Progenitor cell of endocrine pancreas (in vitro differentiated cells): ENCODE measurements at places on chromosomes 5 and 9. TPM values are rescaled to one million over a fixed set of nuclear protein-coding genes. Genes with fewer than 3 reads are reported as not detected.

GRCh38 chr5:122770477-122770876 lies 4.4 kb upstream of the SNX2 start:
- no peak for DNase-seq

Gene CAMLG
- total RNA-seq, result 40.8 and 45.3 TPM in 2 replicates

DNA sequence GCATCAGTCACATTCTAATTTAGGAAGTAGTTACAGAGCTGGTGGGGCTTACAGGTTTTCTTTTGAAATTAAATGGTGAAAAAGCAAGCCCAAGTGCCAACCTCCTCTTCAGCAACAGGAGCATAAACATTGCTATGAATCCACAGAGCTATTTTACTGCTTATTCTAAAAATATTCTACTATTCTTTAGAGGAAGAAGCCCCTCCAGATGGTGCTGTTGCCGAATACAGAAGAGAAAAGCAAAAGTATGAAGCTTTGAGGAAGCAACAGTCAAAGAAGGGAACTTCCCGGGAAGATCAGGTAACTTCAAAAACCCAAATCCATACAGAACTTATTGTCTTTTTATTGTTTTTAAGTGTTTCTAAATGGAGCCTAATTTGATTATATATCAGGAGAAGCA lies 202.8 kb downstream of the CWC27 start:
- no peak for DNase-seq

Gene CCDC171
- total RNA-seq, result 5.1 and 7.7 TPM in 2 replicates

Gene FGF10
- 2.4 and 2.7 TPM in 2 replicates for total RNA-seq

DNA sequence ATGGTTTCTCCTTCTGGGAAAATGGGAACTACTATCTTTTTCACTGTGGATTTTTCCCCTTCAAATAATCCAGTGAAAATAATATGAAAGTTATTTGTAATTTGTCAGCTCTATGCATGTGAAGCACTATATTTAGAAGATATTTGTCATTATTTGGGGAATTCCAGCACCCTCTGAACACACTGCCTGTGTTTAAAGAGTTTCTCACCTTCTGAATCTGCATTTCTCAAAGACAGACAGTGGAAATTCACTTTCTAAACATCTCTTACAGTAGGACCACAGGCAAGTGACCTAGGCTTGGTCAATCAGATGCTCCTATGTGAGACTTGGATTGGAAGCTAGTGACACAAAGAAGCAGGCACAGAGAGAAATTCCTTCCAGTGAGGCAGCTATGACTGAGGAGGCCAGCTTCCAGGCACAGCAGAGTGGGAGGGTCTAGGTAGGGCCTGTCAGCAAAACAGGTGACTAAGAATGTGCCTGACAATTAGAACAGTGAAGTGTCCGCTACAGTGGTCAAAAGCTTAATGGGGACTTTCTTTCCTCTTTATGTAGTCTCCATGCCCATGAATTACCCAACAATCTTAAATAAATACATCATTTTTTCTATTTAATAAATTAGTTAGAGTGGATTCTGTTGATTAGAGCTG lies 167.2 kb downstream of the HMHB1 start:
- no peak for DNase-seq

Gene PCDHGA1
- 1.1 and 1.3 TPM in 2 replicates for total RNA-seq

GRCh38 chr5:155960177-155960576 lies 366.8 kb upstream of the SGCD start:
- DNase-seq, result no peak

GRCh38 chr5:34474573-34475021 lies 181.5 kb upstream of the RAI14 start:
- DNase-seq, result no peak

DNA sequence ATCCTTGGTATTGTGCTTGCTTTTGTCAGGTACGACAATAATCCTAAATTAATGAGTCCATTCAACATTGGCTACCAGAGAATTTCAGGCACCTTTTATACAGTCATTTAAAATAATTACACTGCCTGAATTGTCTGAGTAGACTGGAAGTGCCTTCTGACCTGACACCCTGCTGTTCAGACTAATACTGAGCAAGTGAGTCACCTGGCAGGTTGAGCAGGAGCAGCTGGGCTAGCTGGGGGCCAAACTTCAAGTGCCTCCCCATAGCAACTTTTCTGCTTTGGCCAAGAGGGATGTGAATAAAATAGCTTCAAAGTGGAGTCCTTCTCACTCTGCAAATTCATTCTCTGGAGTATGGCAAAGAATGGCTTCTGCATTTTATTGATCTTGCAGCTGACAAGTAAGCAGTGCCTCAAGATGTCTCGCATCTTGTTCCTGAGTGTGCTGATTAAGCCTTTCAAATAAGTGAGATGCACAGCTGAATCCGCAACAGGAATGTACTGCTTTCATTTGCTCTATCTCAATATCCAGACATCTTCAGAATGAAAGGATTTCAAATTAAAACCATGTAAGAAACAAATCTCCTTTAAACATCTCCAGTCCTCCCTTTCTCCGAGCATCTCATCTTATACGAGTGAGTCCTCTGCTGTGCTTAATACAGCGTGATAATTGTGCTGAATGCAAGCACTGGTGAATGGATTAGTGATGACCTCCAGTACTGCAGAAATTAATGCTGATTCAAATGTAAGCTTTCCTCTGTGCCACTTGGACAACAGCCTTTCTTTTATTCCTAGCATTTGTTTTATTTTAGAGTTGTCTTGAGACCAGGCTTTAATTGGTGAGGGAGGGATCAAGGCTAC lies 271.2 kb downstream of the EDIL3 start:
- DNase-seq, result no peak

DNA sequence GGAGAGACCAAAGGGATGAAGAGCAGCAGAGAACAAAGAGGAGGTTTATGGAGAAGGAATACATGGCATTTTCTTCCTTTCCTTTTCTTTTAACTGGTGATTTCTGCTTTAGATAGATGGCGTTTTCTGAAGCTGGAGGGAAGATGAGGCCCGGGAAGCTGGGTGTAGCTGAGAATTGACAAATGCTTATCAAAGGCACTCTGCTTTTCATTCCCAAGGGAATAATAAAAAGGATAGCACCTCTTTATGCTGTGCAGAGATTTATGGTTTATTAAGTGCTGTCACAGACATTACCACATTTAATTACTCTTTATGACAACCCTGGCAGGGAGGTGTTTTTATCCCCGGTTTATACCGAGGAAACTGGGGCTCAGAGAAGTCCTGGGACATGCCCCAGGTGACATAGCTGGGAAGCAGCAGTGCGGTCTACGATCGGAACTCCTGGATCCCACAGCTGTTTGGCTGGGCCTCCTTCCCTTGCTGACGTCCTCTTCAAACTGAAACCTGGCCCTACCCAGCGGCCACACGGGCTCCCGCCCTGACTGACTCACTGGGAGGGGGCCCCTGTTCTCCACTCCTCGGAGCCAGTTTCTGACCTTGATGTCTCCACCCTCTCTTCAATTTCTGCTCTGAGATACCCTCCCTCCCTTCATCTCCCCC lies 8.2 kb upstream of the EPB41L4B start:
- DNase-seq, result no peak

DNA sequence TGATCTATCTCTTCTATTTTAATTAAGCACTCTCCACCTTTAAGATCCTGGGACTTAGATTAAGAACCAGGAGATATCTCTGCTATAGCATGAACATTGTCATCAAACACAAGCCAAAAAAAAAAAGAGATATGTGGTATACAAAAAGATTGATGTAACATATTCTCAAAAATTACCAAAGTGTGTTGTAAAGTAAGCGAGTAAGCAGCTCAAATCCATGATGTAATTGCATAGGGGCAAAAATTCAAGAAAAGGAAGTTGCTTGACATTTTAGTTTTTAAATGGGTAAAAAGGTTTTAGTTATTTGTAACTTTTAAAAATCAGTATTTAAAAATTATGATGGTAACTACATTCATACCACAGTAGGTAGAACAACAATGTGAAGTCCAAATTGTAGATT lies 40.7 kb downstream of the CNTRL start:
- DNase-seq, result no peak

Gene ZBTB5
- total RNA-seq, result 21.2 and 21.8 TPM in 2 replicates

GRCh38 chr5:169901896-169902295 lies 78.4 kb downstream of the INSYN2B start:
- no peak for DNase-seq

Gene GABBR2
- total RNA-seq, result 0.49 and 0.84 TPM in 2 replicates

Gene CCNI2
- total RNA-seq, result 0.36 and 0.49 TPM in 2 replicates

DNA sequence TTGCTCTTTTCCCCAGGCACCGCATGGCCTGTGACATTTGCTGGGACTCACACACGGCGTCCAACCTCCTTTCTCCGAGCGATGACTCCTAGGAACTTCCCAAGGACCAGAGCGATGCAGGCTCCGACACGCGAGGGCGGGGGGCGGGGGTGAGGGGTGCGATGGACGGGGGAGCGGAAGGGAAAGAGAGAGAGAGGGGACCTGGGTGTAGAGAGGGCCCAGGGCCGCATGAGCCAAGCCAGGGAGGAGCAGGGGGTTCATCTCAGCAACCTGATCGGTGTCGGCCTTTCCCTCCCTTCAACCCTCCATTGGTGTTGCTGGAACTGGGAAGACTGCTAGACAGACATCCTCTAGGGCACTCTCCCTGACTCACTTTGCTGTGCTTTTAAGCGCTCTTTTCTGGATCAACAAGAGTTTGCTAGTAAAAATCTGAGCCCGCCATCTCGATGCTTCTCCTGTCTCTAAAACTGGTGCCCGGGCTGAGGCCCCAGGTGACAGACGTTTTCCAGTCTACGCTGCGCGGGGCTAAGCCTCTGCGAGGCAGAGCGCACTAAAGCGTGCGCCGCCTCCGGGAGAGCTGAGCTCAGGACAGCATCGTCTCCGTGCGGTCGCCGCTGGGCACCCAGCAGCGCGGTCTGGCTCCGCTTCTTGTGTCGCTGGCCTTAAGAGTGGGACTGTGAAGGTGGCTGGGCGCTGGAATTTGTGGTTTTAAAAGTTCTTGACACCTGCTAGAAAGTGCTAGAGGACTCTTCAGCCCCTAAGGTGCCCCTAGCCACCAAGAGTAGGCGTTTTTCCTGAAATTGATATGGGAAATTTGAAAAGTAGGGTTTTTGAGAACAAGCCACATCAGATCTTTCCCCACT lies 1.0 kb upstream of the TSLP start:
- DNase-seq, result peak; percentile 30

DNA sequence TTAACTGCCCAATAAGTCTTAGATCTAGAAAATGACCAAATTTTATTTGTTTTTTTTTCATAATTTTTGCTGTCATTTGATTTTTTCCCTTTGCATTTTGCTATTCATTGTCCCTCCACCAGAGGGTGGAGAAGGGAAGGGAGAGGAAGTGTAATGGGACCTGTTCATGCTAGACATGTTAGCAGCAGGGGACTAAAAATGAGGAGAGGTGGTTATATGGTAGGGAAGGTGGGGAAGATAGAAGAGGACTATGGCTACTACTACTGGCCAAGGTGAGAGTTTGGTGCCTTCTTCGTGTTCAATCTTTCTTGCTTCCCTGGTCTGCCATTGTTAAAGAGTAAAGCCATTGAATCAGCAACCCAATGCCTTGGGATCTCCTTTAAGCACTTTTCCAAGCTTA lies 6.4 kb downstream of the GRIA1 start:
- DNase-seq, result no peak

- no peak for DNase-seq
These were observed 436.3 kb upstream of the PAPPA start for GRCh38 chr9:115717298-115717697.
